NCI-H1092 treated with DMSO at 0.1 percent for 48 hours (cell line): ENCODE measurements at places on chromosomes 7 and 10.
A peak's percentile ranks its signal among the peaks of the same experiment; 100 is the strongest.

- DNase-seq, result no peak
Measured at GRCh38 chr7:17207220-17207619, 91.2 kb upstream of the AHR start.

GRCh38 chr10:126580873-126581647 lies 89.4 kb downstream of the C10orf90 start:
- DNase-seq, result no peak

GRCh38 chr10:23314835-23315239 lies 29.8 kb downstream of the C10orf67 start:
- DNase-seq, result peak; percentile 25

GRCh38 chr7:151964951-151965350 lies 8.7 kb downstream of the GALNTL5 start:
- DNase-seq, result no peak

- no peak for DNase-seq
Measured at GRCh38 chr10:96325719-96326373, 21.6 kb downstream of the DNTT start.
